Body of pancreas (tissue), 4 donors: ENCODE measurements at places on chromosomes 2 and 18. TPM values are rescaled to one million over a fixed set of nuclear protein-coding genes. Genes with fewer than 3 reads are reported as not detected.

DNA sequence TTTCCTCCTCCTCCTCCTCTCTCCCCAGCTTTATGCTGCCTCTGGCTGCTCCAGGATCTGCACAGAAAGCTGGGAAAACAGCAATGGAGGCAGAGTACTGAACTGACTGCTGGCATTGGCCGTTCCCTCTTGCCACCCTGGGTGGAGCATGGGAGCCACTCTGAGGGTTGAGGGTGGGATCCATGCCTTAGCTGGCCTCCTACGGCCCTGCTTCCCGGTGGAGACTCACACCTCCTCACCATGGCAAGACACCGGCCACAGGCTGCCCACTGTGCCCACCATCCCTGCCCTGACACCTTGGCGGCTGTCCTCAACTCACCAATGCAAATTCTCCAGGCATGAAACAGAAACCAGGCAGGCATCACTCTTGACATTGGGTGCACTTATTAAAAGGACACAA is 832.3 kb upstream of the ID2 start:
- H3K4me1 ChIP-seq: peaks cover 8% of the 10 kb centered on the region
- H3K27me3 ChIP-seq: no peaks in the 10 kb centered on the region
- no peaks in the 10 kb centered on the region for H3K36me3 ChIP-seq
- H3K27ac ChIP-seq: no peak overlapping the region
- no peak overlapping the region for H3K4me3 ChIP-seq
- no peak for DNase-seq

GRCh38 chr18:33854086-33854826 is 276.2 kb downstream of the ASXL3 start:
- no peak for DNase-seq
- H3K4me3 ChIP-seq: no peak overlapping the region
- no peaks in the 10 kb centered on the region for H3K27me3 ChIP-seq
- no peak overlapping the region for H3K27ac ChIP-seq
- H3K4me1 ChIP-seq: no peaks in the 10 kb centered on the region

- DNase-seq: no peak
- H3K4me1 ChIP-seq: peaks cover 16% of the 10 kb centered on the region
- no peak overlapping the region for H3K4me3 ChIP-seq
- no peaks in the 10 kb centered on the region for H3K36me3 ChIP-seq
Observed at GRCh38 chr2:231347081-231347480, 48.4 kb upstream of the B3GNT7 start.

- DNase-seq: peak; percentile 33
- no peaks in the 10 kb centered on the region for H3K36me3 ChIP-seq
- H3K4me1 ChIP-seq: peaks cover 52% of the 10 kb centered on the region
- no peak overlapping the region for H3K4me3 ChIP-seq
Observed at GRCh38 chr2:152466980-152467676, 132.2 kb downstream of the FMNL2 start.

DNA sequence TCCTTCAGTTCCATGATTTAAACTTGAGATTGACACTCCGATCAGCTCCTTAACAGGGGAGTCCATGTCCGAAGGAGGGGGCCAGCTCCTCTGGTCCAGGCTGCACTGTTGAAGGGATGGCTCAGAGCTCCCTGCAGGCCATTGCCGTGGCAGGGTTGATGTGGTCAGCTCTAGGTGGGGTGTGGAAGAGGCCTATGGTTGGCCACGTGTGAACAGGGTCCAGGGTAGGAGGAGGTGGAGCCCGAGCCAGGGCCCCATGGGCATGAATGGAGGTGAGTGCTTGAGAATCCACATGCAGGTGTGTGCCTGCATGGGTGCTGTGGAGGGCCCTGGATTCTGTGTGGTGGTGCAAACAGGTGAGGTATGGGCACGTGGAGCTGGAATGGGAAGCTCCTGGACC is 1.1 kb downstream of the SPEG start:
- H3K27me3 ChIP-seq: peaks cover 7% of the 10 kb centered on the region
- DNase-seq: no peak
- H3K4me1 ChIP-seq: peaks cover 8% of the 10 kb centered on the region
- H3K36me3 ChIP-seq: no peaks in the 10 kb centered on the region
- H3K4me3 ChIP-seq: no peak overlapping the region

DNA sequence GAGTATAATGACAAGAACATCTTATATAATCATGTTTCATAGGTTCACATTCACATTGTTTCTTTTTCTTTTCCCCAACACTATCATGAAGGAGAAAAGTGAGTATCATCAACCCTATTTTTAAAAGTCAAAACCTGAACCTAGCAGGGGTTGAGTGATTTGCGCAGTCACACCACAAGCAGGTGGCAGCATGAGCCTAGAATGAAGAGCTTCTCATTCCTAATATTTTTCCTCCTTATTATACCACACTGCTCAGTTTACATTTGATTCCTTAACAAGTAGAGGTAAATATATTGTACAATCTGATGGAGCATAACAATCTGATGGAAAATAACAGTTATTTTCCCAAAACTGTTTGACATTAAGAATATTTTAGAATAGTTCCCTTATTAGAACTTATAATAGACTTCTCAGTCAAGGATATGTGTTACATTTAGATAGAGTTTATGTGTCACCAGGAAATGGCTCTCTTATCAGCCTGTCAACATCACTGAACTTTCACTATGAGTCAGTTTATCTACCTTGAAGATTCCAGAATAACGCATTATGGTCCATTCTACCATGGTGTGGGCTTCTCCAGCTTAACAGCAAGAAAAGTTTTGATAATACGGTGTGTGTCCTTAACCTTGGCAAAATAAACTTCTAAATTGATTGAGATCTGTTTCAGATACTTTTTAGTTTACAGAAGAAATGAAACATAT is 119.5 kb downstream of the NEB start:
- H3K27ac ChIP-seq: no peak overlapping the region
- no peaks in the 10 kb centered on the region for H3K4me1 ChIP-seq
- no peak for DNase-seq

DNA sequence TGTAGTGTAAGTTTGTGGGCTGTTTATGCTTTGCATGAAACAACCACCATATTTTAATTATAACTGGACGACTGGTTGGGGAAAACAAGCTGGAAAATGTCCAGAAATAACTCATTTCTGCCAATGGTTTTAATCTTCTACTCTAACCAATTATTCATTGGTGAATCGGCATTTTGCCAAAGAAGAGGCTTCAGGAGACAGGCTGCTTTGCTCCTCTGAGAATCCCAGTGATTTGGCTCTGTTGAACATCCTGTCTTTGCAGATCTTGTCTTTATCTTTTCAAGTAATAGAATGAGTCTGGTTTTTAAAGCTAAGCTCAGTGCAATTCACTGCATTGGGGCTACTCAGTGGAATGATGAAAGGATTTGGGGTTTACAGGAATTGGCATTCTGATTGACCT is 109.6 kb downstream of the APOB start:
- no peak overlapping the region for H3K27ac ChIP-seq
- H3K4me3 ChIP-seq: no peak overlapping the region
- H3K36me3 ChIP-seq: no peaks in the 10 kb centered on the region
- no peaks in the 10 kb centered on the region for H3K4me1 ChIP-seq
- DNase-seq: no peak

DNA sequence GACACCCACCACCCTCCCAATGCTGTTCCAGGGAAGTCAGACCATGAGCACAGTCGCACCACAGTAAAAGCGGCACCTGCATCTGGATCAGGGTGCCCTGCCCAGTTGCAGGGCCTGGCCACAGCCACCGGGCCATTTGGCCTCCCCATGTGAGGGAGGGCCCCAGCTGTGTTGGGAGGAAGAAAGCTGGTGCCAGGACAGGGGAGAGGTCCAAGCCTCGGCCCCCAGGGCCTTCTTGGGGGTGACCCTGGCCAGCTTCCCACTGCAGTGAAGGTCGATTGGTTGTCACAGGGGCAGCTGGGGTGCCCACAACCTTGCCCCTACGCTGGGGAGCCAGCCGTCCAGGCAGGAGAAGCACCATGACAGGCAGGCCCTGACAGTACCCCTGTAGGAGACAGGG is 183.2 kb upstream of the RAB6C start:
- DNase-seq: no peak
- no peak overlapping the region for H3K4me3 ChIP-seq
- no peak overlapping the region for H3K27ac ChIP-seq
- peaks cover 8% of the 10 kb centered on the region for H3K4me1 ChIP-seq

DNA sequence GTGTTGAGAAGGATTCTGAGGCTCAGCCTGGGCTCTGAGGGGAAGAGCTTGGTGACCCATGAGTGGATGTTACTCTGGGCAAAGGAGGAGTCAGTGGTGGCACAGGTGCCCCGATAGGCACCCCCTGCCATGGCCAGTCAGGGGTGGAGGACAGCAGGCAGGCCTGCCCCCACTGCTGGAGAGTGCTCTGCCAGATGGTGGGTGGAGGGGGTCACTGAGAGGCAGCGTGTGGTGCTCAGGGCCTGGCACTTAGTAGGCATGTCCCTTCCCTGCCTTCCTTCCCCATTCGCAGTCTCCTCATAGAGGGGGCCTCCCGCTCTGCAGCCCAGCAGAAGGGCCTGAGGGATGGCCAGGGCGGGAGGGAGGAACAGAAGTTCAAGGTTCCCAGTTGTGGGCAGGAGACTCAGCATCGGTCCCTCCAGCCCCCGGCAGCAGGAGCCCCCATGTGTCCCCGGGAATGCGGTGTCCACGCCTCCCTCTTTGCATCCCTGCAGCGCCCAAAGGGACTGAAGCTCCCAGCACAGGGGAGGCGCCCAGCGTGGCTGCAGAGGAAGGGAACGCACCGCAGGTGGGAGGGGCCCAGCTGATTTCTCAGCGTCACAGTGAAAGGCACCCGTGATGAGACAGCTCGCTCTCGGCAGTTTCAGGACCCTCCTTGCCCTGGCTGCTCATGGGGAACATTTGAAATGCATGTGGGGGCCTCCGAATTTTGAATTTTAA is 5.7 kb upstream of the SNED1 start:
- peak overlapping the region; percentile 74 for H3K27ac ChIP-seq
- H3K27me3 ChIP-seq: no peaks in the 10 kb centered on the region
- H3K36me3 ChIP-seq: no peaks in the 10 kb centered on the region
- H3K4me1 ChIP-seq: peaks cover 61% of the 10 kb centered on the region

- no peak overlapping the region for H3K27ac ChIP-seq
- no peaks in the 10 kb centered on the region for H3K36me3 ChIP-seq
- DNase-seq: no peak
- no peaks in the 10 kb centered on the region for H3K27me3 ChIP-seq
Observed at GRCh38 chr18:56900195-56901094, 246.4 kb upstream of the BOD1L2 start.

GRCh38 chr2:11073251-11073650 is 82.0 kb upstream of the SLC66A3 start:
- H3K4me1 ChIP-seq: no peaks in the 10 kb centered on the region
- H3K27ac ChIP-seq: no peak overlapping the region
- peak; percentile 57 for DNase-seq

GRCh38 chr2:16120591-16121180 is 180.3 kb downstream of the MYCN start:
- no peak overlapping the region for H3K27ac ChIP-seq
- H3K4me3 ChIP-seq: no peak overlapping the region
- H3K27me3 ChIP-seq: no peaks in the 10 kb centered on the region
- no peaks in the 10 kb centered on the region for H3K4me1 ChIP-seq
- no peaks in the 10 kb centered on the region for H3K36me3 ChIP-seq

DNA sequence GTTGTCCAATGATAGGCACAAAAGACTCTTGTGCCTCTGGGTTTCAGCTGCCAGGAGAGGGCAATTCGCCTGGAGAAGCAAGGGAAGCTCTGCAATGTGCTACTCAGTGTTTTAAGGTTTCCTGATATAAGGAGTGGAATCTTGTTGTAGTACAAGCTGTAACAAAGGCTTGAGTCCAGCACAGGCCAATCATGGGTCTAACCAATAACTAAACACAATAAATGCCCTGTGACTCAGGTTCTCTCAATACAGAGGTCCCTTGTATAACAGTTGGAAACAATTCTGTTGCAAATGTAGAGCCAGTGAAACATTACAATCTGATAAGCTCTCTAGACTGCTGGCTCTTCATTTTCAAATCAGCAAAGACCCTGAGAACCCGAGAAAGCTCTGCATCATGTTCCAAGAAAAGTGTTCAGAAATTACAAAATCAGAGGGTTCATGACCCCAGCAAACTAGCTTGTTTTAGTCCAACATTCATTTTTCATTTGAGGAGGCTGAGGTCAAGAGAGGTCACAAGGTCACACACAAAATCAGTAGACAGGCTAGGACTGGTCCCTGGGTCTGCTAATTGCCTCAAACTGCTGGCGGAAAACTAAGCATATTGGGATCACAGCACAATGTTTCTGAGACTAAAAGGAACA is 59.0 kb upstream of the DNMT3A start:
- DNase-seq: no peak
- no peaks in the 10 kb centered on the region for H3K27me3 ChIP-seq
- no peak overlapping the region for H3K27ac ChIP-seq
- no peaks in the 10 kb centered on the region for H3K4me1 ChIP-seq

GRCh38 chr18:48842259-48843061 is 108.3 kb downstream of the SMAD7 start:
- H3K36me3 ChIP-seq: no peaks in the 10 kb centered on the region
- H3K27me3 ChIP-seq: no peaks in the 10 kb centered on the region
- H3K4me1 ChIP-seq: peaks cover 24% of the 10 kb centered on the region
- no peak overlapping the region for H3K4me3 ChIP-seq

GRCh38 chr18:52903857-52904256 is 563.9 kb downstream of the DCC start:
- no peaks in the 10 kb centered on the region for H3K36me3 ChIP-seq
- H3K27ac ChIP-seq: no peak overlapping the region
- no peaks in the 10 kb centered on the region for H3K27me3 ChIP-seq
- H3K4me1 ChIP-seq: no peaks in the 10 kb centered on the region
- peak; percentile 74 for DNase-seq

DNA sequence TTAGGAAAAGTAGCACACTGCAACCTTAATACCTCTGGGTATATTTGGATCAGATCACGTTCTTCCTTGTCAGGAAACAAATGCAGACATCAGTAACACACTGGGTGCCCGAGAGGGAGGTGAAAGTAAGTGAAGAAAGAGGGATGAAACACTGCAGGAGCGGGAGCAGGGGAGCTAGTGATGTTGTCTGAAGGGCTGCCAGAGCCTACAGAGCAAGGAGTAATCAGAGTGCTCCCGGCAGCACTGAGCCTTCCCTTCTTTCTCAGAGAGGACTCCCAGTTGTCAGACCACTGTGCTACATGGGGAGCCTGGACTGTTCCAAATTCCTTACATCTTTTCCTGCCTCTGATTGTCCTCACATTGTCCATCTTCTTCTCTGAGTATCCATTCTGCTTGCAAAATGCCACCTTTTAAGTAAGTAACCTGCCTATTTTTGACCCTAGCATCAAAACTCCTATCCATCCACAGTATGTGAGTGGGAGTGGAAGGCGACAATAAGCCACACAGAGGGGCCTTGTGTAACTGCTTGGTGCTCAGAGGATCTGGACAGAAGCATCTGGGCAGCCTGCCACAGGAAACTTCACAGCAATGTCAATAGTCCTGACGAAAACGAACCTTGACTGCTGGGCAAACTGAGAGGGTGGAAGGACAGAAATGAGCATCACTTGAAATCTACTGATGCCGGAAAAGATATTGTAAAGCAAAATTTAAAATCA is 10.8 kb upstream of the NAB1 start:
- no peaks in the 10 kb centered on the region for H3K4me1 ChIP-seq
- no peaks in the 10 kb centered on the region for H3K27me3 ChIP-seq
- H3K36me3 ChIP-seq: no peaks in the 10 kb centered on the region
- H3K4me3 ChIP-seq: no peak overlapping the region

GRCh38 chr18:73774811-73775509 is 372.7 kb downstream of the FBXO15 start:
- H3K27me3 ChIP-seq: no peaks in the 10 kb centered on the region
- H3K4me3 ChIP-seq: no peak overlapping the region
- no peaks in the 10 kb centered on the region for H3K36me3 ChIP-seq
- H3K27ac ChIP-seq: no peak overlapping the region

RBM44 gene
- total RNA-seq: 0.52 TPM

IL1RL2 gene
- total RNA-seq: 0.52 TPM

KATNAL2 gene
- total RNA-seq: 12.2 TPM

GTF2A1L gene
- 1.0 TPM for total RNA-seq

HJURP gene
- total RNA-seq: not detected

ATG16L1 gene
- 23.7 TPM for total RNA-seq

PLCL1 gene
- 2.0 TPM for total RNA-seq

ACTG2 gene
- 1.3 TPM for total RNA-seq
